ENCODE measurements at places on chromosomes 6 and 20.

- no peak for DNase-seq
Measured at GRCh38 chr6:75446241-75446880, 47.2 kb downstream of the FILIP1 start.

DNA sequence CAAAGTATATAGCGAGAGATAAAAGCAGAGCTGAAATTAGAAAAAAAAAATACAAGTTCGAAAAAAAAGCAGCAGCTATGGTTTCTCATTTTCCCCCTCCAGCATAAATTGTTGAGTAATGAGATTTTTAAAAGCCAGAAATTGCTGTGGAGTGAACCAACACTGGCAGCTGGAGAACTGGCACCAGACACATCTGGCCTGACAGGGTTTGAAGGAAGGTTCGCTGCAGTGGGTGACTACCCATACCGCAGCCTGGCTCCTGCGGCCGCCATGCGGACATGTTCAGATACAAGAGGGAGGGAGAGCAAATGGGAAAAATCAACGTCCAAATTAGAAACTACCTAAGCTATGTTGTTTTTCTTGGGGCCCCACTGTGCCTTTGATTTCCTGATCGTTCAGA lies 3.3 kb downstream of the APCDD1L start:
- DNase-seq = no peak

- DNase-seq = no peak
Measured at GRCh38 chr6:83273596-83273995, 80.4 kb downstream of the RWDD2A start.

DNA sequence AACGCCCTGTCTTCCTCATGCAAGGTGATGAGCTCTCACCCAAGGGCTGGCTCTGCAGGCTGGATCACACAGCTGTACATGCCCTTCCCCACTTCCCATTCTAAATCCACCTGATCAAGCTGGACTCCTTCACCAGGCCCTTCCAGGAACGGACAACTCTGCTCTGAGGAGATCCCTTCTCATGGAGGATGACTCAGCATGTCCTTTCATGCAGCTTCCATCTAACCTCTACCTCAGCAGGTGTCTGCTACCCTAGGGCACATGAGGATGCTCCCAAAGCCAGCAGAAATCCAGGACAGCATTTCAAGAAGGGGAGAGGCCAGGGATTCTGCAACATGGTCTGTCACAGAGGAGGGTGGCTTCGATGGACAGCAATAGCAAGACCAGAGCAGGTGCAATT lies 61.2 kb downstream of the PCSK2 start:
- DNase-seq = no peak

DNA sequence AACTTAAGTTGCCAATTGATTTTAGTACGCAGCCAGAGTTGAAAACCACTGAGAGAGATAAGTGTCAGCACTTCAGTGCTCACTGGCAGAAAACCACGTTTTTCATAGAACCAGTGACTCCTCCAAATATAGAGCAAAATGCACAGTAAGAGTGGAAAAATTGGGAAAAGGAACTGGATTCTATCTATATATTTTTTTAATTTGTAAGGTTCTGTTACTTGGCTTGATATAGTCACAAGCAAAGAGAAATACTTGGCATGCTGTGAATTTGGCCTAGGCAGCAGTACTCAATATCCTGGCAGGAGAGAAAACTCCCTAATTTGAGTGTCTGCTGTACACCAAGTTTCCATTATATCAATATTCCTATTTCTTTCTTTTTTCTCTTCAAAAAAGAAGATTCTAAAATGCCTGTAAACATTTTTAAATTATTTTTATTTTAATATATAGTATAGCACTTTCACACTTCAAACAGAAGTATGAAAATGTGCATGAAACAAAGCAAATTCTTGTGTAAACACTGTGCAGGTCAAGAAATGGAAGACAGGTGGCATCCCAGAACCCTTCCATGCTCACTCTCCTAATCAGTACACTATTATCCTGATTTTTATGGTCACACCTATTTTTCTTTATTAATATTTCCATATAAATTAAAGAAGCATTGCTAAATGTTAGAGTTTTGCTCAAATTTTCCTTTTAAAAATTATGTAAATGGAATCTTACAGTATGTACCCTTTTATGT lies 561.8 kb upstream of the RNF217 start:
- no peak for DNase-seq

DNA sequence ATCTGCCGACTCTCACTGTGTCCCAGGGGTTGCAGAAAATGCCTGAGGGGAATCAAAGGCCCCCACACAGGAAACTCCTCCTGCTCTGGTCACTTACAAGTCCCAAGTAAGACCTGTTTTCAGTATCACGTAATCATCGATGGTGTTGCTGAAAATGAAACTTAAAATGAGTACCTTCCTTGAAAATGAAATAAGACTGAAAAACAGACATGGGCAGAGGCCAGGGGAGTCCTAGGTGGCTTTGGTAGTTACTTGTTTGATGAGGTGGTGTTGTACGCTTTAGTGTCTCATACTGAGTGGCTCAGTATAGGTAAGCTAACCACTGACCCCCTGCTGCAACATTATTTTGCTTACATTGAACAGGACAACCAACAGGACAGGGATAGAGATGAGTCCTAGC lies 43.0 kb upstream of the SYNCRIP start:
- DNase-seq = no peak

DNA sequence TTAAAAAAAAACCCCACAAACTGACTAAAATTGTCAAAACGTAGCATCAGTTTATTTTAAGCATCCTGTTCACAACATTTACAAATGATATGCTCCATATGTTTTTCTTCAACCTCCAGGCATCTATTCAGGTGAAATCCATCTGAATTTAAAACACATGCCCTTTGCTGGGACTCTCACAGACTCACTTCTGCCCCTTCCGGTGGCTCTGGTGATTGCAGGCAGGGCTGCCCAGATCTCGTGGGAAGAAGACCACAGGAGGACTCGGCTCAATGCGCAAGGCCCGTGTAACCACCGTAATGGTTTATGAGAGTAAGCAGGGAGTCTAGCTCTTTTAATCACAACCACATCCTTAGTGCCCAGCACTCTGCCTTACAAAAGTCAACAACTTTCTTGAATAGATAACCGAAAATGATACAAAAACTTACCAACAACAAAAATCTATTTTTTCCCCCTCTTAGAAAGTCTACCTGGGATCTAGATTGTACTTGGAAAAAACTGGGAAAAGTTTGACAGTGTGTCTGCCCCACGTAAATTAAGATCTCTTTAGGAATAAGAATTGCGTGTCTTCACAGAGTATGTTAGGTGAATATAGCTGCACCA lies 139.1 kb downstream of the KIF16B start:
- DNase-seq = peak; percentile 16

DNA sequence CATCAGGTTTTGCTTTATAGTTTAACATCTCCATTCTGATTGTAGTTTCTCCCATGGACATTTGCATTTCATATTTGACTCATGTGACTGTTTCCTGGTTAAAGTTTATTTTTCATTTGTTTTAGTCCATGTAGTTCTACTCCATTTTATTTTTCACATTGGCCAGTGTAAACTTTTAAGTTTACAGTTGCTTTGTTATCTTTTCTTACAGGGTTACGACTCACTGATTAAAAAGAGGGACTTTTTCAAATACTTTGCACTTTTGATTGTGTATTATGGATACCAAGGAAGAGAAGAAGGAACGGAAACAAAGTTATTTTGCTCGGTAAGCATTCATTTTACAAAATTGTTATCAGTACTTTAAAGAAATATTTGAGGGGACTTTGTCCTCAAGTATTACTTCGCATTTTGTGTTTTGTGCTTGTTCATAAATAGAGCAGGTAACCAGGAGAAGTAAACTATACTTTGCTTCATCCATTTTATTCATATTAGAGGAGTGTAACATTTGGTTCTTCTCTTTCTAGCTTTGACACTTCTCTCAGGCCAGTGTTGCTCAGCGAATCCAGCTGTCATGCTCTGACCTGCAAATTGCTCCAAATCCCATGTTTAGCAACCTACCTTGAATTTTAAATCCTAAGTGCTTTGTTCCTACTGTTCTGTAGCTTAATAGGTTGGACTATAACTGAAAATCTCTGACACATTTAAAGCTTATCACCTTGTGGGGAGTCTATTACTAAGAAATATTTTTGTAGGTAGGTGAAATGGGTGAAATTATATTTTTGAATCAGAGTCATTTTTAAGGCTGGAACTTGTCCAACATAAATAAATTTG lies 24.5 kb downstream of the NCOA7 start:
- DNase-seq = no peak

GRCh38 chr6:139518556-139519091 lies 144.2 kb upstream of the CITED2 start:
- no peak for DNase-seq

DNA sequence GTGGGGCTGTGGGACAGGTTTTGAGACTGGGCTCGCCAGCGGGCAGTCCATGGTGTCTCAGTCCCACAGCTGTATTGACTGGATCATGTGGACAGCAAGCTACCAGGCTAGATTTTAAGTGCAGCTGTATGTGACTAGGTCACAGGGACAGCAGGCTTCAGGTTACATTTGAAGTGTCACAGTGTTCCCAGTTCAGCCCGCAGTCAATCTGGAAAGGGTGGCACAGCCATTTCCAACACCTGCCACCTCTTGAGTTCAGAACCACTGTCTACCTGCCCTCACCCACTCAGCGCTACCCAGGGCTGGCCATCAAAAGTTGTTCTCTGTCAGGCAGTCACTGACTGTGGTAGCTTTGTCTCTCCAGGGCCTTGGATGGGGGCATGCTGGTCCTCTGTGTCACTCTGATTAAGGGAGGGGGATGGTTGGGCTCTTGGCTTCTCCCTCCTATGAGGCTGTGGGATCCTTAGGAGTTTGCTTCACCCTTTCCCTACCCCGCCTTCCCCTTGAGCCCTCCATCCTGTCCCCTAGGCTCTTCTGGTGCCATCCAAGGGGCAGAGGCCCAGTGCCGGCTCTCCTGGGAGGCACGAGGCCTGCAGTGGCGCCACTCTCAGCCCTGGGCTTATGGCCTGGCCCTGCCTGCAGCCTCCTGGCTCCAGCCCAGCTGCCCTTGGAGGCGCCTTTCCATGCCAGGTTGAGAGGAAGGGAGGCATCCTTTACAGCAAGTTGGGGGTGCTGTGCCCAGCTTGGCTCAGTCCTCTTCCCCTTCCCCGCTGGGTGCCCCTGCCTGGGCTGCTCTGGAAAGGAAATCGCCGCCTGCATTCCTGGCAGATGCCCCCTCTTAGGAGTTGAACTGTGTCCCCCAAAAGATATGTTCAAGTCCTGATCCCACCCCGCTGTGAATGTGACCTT lies 44.9 kb downstream of the PNLDC1 start:
- DNase-seq = no peak

GRCh38 chr6:155186052-155186658 lies 77.7 kb upstream of the CLDN20 start:
- DNase-seq = no peak

DNA sequence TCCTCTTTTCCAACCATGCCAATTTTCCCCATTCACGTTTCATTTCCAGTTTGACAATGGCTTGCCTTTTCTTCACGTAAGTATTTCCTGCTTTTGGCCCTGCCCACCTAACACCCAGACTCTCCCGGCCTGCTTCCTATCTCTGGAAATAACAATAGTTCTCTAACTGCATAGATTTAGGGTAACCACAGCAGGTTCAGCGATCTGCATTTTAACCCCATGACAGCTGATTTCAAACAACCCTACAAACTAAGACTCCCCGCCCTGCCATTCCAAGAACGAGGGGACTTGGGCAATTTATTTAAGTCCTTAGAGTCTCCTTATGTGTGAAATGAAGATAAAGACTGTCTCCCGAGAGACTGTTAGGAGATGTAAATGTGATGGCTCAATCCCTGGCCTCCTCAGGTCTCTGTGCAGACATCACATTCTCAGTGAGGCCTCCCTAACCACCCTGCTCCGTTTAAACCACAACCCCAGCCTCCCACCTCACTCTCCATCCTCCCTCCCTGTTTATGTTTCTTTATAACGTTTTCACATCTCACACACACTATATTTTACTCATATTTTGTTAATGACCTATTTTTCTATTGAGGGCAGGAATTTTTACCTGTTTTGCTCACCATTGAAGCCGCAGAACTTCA lies 134.8 kb downstream of the GJA10 start:
- no peak for DNase-seq

DNA sequence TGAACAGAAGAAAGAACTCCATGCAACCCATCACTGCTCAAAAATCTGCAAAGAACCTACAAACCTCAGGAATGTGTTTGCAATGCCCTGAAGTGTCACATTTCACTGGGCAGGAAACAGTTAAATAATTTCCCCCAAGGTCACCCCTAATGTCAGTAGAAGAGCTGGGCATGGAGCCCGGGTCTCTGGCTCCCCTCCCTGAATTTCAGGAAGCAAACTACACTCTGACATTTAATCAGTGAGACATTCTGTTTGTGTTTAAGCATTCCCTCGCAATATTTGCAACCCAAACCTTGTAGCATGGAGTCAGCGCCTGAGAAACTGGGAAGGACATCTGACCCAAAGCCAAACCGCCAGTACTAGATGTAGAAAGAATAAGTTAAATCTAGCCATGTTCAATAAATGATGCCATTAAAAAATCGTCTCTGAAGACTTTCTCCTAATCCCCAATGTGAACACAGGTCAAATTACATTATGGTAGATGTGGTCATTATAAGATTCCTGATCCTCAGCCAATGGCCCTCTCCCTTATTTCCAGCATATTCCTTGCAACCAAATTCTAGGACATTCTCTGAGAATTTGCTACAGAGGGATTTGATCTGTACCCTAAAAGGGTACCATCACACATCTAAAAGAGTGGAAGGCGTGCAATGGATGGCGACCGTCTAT lies 91.2 kb upstream of the ADTRP start:
- no peak for DNase-seq

DNA sequence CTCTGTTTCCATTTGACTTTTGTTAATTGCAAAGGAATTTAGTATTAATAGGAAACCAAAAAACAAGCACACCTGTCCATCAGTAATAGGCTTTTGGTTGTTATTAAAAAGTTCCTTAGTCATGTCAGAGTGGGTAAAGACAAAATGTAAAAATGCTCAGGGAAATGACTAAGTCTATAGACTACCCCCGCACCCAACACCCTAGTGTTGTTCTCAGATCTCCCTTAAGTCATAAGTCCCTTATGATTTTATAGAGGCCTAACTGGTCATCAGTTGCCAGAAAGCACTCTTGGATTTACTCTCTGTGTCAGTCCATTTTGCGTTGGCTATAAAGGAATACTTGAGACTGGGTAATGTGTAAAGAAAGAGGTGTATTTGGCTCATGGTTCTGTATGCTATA lies 52.8 kb downstream of the MAP3K4 start:
- DNase-seq = no peak

- no peak for DNase-seq
Measured at GRCh38 chr6:100462706-100463629, 1.8 kb downstream of the SIM1 start.

GRCh38 chr20:45115829-45116228 lies 855 bp upstream of the WFDC5 start:
- no peak for DNase-seq

- DNase-seq = no peak
Measured at GRCh38 chr6:37205175-37205996, 35.4 kb downstream of the PIM1 start.

GRCh38 chr6:89205819-89206218 lies 11.3 kb downstream of the GABRR1 start:
- DNase-seq = no peak

GRCh38 chr20:753136-753535 lies 15.2 kb downstream of the SLC52A3 start:
- DNase-seq = no peak

Data from NCI-H1436 (cell line).